ENCODE measurements at places on chromosomes 6 and 20.

DNA sequence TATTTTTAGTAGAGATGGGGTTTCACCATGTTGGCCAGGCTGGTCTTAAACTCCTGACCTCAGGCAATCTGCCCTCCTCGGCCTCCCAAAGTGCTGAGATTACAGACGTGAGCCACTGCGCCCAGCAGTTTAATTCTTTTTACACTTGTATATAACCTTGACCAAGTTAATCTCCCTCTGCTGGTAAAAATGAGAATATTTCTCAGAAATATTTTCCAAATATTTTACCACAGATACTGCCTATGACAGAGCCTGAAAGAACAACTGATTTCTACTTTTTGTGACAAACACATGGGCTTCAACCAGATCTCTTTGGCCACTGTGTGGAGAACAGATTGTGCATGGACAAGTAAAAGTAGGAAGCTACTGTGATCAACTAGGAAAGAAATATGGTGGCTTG is 21.2 kb upstream of the NHSL1 start:
- peak; percentile 52 for DNase-seq

- DNase-seq = no peak
Observed at GRCh38 chr20:10951904-10952303, 278.1 kb upstream of the JAG1 start.

- DNase-seq = no peak
Observed at GRCh38 chr6:55058682-55059081, 115.6 kb upstream of the HCRTR2 start.

DNA sequence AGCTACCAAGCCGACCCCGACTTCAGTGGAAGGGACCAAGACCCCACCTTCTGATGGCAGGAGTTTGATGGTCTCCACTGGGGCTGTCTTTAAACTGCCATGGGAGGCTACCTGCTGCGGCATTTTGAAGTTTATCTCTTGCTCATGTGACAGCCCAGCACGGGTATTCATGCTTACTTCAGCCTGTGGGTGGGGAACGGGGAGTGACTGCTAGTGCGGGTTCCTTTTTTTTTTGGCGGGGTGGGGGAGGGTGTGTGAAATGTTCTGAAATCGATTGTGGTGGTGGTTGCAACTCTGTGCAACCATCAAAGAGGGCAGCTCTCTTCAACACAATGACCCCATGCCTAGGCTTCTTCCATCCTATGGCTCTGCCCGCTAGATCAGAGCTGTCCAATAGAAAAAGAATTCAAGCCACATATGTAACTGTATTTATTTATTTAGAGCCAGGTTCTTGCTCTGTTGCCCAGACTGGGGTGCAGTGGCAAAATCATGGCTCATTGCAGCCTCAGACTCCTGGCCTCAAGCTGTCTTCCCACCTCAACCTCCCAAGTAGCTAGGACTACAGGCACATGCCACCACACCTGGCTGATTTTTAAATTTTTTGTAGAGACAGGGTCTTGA is 53.7 kb downstream of the PPP1R16B start:
- peak; percentile 92 for DNase-seq

DNA sequence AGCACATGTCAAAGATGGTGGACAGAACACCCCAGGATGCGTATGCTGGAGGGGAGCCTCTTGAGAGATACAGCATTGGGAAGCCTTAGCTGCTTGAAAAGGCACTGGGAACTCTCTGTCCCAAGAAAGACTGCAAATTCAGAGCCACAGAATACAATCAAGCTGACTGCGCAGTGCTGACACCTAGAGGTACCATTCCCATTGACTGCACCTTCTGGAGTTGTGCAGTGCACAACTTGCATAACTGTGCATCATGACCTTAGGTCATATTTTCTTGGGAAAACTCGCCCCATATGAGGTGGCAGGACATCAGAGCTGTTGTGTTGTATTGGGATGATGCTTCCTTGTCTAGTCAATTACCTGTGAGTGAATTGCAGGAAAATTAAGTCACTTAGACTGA is 646.5 kb upstream of the NOX3 start:
- peak; percentile 13 for DNase-seq

DNA sequence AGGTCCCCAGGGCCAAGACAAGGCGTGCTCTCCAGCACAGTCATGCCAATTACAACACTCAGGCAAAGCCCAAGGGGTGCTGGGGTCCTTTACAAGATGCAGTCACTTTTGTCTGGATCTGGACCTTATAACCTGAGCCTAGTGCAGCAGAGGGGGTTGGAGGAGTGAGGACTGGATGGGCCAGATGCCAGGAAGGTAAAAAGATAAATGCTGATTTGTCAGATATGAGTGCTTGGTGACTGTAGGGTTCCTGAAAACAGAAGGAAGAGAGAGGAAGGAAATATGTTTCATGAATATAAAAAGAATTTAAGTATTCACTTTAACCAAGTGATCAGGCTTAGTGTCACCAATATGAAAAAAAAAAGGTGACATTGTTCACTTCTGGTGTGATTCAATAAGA is 43.4 kb upstream of the TFAP2A start:
- no peak for DNase-seq

DNA sequence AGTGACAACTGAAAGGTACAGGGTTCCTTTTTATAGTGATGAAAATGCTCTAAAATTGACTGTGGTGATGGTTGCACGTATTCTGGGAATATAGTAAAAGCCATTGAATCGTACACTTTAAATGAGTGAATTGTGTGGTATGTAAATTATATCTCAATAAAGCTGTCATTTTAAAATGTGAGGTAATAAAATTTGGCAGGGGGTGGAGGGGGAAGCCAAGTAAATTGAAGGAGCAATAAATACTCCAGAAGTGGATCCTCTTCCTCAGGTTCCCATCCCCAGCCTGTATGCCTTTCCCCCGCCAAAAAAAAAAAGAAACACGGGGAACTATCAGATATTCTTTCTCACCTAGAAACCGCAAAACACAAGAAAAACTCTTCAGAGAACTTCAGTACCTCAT is 161.4 kb downstream of the MTFR2 start:
- no peak for DNase-seq

DNA sequence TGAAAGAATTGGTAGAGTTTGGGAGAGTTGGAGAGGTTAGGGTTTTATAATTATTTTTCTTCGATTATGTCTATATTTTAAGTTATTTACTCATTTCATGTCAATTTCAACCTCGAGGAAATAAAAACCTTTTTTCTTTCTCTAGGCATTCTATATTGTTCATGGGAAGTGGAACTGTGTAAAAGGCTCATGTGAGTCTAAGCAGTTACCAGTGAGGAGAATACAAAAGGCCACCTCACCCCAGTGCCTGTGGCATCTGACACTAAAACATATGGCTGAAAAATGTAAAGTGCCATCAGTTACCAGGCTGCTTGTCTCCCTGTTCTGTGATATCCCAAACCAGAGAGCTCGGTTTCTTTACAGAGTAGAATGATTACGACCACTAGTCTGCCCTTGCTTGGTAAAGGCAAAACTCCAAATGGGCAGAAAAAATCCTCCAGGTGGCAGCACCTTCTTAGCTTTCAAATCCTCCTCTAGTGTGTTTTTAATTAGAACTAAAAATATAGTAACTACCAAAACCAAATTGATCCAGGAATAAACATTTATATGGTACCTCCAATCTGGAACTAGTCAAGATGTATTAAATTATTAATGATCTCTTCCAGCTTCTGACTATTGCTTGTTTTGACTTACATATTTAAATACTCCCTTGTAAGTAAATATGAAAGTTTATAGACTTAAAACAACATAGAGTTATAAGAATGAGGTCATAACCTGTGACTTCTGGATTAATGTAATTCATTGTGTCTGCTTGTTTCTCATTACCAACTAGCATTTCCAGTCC is 122.6 kb upstream of the MCHR2 start:
- peak; percentile 91 for DNase-seq

All from OCI-M1 (cell line).